ENCODE measurements at places on chromosomes 7 and 10.

DNA sequence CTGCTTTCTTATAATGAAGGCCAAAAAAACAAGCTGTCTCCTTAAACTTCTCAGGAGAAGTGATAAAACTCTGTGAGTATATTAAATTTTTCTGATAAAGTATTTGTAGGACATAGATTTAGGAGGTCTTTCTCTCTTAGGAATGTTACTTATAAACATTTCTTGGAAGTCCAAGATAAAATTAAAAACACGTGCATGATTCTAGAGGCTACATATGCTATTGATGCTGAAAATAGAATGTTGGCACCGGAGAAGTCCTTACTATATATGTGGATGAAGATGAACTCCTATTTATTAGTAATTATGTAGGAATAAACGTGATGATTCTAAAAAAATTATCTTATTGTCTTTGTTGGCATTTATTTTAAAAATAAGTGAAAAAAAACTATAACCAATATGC, 241.3 kb upstream of the LRRTM3 start:
- DNase-seq, result no peak

- DNase-seq, result no peak
These were observed 48.0 kb downstream of the CAMK1D start for GRCh38 chr10:12397147-12397896.

DNA sequence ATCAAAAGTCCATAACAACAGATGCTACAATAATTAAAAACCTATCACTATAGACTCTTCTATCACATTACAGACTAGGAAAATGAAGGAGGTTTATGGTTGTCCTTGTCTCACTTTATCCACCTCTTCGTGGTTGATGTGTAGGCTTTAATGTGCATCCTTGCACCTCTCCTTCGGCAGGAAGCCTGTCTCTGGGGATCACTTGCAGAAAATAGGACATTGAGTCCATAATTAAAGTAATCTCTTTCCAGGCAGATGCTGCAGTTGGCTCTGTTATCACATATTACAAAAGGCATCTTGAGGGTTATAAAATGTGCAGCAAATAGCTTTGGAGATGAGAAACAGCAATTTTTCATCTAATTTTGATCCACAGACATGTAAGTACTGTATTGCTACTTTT, 168.4 kb downstream of the RELN start:
- no peak for DNase-seq

DNA sequence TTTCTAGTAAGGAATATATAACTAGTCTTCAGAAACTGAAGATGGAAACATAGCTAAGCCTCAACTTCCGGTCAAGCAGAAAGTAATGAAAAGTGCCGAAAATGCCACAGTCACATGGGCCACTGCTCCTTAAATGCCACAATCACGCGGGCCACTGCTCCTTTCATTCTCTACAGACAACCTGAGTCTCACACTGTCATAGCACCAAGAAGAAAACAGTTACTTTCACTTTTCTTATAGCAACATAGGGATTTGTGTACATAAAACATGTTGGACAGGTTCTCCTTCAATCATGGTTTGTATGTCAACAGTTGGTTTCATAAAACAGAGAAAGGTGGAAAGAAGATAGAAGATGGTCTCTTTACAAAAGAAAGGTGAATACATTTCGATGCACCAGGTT, 48.6 kb upstream of the NOBOX start:
- DNase-seq, result no peak

DNA sequence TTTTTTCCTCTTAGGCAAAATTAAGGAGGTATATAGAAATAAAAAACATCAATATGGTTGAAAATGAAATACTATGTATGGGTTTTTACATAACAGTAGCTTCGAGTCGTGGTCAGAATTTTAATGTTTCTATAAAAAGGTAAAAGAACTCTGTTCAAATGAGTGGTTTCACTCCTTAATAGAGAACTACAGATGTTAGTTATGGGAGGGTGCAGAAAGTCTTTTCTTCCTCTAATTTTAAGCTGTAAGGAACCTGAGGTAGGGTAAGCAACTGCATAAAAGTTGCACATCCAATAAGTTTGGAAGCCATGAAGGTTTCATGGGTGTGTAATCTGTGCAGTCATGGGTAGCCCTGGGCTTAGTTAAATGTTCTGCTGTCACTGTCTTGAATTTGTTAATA, 141.3 kb downstream of the SUGCT start:
- DNase-seq, result no peak

- DNase-seq, result no peak
These were observed 25.0 kb downstream of the VTI1A start for GRCh38 chr10:112471878-112472487.

GRCh38 chr7:96219378-96220130, 102.3 kb downstream of the SLC25A13 start:
- DNase-seq, result no peak

DNA sequence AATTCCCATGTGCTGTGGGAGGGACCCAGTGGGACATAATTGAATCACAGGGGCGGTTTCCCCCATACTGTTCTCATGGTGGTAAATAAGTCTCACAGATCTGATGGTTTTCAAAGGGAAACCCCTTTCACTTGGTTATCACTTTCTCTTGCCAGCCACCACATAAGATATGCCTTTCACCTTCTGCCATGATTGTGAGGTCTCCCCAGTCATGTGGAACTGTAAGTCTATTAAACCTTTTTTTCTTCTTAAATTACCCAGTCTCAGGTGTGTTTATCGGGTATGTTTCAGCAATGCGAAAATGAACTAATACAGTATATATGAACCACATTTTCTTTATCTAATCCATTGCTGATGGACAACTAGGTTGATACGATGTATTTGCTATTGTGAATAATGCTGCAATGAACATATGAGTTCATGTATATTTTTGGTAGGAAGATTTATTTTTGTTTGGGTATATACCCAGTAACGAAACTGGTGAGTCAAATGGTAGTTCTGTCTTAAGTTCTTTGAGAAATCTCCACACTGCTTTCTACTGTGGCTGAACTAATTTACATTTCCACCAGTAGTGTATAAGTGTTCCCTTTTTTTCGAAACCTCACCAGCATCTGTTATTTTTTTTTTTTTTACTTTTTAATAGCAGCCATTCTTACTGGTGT, 70.0 kb upstream of the HGF start:
- no peak for DNase-seq

DNA sequence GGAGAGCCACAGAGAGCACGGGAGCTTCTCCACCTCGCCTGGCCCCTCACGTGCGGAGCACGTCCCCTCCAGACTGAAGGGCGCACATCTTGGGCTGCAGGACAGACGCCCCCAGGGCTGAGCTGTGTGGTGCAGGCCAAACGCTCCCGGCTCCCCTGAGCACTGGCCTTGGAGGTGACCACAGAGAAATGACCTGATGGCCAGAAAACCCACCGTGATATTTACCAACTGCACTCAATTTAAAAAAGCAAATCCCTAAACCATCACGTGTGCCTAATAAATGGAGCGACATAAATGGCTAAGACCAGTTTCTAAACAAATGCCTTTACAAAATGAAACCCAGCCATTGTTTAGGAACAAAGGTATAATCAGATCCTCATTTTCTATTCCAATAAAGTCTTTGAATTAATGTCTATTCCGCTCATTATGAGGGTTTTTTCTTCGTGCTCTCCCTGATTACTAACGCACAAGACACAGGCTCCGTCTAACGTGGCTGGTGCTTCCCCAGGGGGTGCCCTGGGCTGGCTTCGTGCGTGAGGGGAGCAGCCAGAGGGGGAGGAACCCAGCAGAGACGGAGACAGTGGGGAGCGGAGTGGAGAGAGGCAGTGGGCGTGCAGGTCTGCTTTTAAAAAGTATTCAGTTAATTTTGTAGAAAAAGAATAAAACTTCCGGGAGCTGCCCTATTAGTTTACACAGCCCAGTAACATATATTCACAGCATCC, 190.3 kb downstream of the DNAJB6 start:
- no peak for DNase-seq

Measured in stimulated activated CD8-positive, alpha-beta memory T cell treated with anti-CD3 and anti-CD28 coated beads, Interleukin-4, amount 100 ng/mL, for 1 hour (primary cell).